Renal cortex interstitium (tissue), 15 donors: ENCODE measurements at places on chromosomes 11 and 22. TPM values are rescaled to one million over a fixed set of nuclear protein-coding genes. Genes with fewer than 3 reads are reported as not detected.

Gene EPS8L2
- polyA plus RNA-seq = 103 TPM

Gene OR2D2
- not detected for polyA plus RNA-seq

Gene DKK3
- 72.3 TPM for polyA plus RNA-seq

Gene SLC22A25
- polyA plus RNA-seq = not detected

Gene TIMP3
- 146 TPM for polyA plus RNA-seq

Gene PELI3
- 4.1 TPM for polyA plus RNA-seq

Gene PRDM11
- polyA plus RNA-seq = 19.8 TPM

Gene FXYD2
- polyA plus RNA-seq = 550 TPM

Gene ARHGAP20
- polyA plus RNA-seq = 4.0 TPM

Gene WBP2NL
- polyA plus RNA-seq = 3.3 TPM

Gene MRGPRE
- not detected for polyA plus RNA-seq

Gene ARSA
- 12.2 TPM for polyA plus RNA-seq

GRCh38 chr11:14645985-14646900 is 2.6 kb downstream of the PDE3B start:
- no peak for DNase-seq

- DNase-seq = no peak
Observed at GRCh38 chr11:13595166-13595565, 73.3 kb upstream of the FAR1 start.

DNA sequence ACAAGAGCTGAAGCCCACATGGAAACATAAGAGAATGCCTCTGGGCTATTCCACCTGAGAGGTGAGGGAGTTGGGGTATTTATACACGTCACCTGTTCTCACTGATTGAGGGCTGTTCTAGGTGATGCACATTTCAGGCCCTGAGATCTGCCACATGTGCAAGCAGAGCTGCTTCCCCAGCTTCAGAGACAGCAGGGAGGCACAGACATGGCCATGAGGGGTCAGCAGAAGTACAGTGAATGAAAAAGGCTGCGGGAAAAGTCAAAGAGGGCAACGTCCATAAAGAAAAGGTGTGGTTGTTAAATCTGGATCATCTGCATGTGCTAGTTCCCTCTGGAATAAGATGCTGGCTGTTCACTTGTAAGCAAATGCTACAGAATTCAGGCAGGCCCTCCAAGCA is 75.4 kb downstream of the GAB4 start:
- DNase-seq = no peak

- no peak for DNase-seq
Observed at GRCh38 chr11:121437686-121438078, 14.4 kb upstream of the SORL1 start.

DNA sequence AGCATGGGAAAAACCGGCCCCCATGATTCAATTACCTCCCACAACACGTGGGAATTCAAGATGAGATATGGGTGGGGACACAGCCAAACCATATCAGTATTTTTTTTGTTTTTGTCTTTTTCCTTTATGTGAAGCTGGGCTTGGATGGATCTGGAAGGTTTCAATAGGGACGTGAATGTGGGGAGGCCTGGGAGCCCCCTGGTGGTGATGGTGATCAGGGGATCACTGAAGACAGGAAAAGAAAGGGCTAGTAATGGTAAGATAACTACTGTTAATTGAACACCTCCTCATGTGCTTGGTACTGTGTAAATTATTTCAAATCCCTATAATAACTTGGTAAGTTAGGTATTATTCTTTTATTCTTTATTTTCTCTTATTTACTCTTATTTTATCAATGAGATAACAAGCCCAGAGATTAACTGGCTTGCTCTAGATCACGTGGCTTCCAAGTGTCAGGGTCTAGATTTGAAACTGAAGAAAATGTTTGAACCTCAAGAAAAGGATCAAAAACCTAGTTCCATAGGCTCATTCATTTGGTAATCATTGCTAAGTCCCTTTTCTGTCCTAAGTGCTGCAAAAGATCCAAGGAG is 364.2 kb downstream of the TENM4 start:
- no peak for DNase-seq

DNA sequence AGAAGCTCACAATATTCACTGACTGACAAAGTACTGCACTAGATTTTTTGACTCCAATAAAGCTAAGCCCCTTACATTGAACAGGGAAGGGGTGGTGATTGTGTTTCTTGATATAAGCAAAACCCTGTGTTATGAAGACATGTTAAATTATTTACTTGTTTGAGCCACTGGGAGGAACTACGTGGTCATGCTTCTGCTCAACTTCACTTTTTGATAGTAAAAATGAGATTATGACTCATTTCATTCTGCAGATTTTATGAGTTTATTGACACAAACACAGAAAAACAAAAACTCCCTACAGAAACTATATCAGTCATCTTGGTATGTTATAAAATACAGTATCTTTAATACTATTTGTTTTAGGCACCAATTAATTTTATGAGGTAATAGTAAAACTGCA is 124.7 kb downstream of the CADM1 start:
- DNase-seq = no peak

- no peak for DNase-seq
Observed at GRCh38 chr22:28008056-28008455, 89.0 kb upstream of the PITPNB start.

GRCh38 chr22:19962246-19962908 is 20.8 kb upstream of the TXNRD2 start:
- no peak for DNase-seq

- DNase-seq = no peak
Observed at GRCh38 chr11:69578167-69578566, 62.8 kb upstream of the CCND1 start.

DNA sequence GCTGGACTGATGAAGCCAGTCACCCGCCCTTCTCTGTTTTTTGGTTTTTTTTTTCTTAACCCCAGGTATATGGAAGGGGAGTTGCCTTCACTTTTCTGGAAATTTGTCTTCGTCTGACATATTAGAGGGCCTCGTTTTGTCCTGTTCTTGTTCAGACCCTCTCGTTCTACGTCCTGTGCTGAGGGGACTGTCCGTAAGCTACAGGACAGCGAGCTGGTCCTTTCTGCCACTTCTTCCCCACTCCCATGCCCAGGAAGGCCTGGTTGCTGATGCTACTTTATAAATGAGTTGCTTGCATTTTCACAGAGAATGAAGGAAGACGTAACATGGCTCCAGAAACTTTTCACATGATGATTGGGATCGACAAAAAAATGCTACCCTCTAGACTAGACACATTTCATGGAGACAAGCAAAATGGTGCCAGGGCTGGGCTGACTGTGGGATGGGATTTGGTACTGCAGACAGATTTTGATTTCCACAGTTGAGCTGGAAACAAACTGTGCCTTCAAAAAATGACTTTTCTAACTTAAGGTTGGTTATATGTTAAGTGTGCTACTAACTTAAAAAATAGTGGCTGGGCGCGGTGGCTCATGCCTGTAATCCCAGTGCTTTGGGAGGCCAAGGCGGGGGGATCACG is 27.2 kb upstream of the CRKL start:
- DNase-seq = no peak
